ENCODE measurements at places on chromosomes 7 and 10. TPM values are rescaled to one million over a fixed set of nuclear protein-coding genes. Genes with fewer than 3 reads are reported as not detected.

Gene CTNNA3
- total RNA-seq, result 9.8 TPM

DNA sequence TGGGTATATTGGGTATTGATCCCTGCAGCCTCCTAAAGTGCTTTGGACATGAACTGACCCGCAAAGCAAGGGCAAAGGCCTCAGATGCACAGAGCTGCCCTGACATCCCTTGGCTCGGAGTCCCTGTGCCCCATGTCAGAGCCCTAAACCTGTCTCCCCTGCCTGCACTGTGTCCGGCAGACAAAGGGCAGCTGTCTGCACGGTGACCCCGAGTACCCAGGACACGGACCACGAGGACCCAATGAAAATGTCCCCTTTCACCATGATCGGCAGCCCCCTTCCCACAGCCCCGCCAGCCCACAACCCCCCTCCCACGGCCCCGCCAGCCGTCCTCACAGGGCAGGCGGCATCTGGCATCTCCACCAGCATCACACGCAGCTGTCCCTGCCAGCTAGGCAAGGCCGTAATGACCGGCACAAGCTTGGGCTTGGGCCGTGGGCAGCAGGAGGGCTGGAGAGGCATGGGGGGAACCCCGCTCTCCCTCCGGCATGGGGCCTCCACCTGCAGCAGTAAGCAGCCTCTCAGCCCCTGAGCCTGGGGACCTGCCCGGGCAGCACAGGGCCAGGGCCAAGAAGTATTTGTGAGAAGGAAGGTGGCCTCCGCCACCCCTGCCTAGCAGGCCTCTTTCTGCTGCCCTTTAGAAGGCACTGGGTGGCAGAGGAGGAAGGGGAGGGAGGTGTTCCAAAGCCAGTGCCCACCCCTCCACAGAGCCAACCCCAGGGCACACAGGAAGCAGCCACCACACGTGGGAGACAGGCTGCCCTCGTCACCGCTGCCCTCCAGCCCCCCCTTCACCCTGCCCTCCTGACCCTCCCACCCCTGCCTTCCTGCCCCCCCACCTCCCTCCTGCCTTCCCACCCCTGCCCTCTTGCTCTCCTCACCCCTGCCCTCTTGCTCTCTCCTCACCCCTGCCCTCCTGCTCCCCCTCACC is 10.1 kb downstream of the NUDT1 start:
- H3K36me3 ChIP-seq, result no peaks in the 10 kb centered on the region
- DNase-seq, result no peak
- H3K27ac ChIP-seq, result no peak overlapping the region
- no peaks in the 10 kb centered on the region for H3K4me1 ChIP-seq

Gene PDE6C
- total RNA-seq, result not detected

DNA sequence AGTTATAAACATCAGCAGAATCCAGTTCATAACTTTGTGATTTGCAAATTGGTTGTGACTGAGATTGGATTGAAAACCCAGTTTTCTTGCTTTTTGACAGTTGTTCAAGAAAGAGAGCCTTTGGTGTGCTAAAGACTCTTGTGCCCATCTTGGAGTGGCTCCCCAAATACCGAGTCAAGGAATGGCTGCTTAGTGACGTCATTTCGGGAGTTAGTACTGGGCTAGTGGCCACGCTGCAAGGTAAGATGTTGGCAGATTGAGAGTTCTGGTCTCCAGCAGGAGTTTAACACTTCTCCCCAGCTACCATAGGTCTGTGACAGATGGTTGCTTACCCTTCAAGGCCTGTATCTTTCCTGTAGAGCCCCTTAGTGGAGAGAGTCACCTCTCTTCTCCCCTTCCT is 2.6 kb downstream of the SLC26A4 start:
- no peak for DNase-seq
- no peak overlapping the region for H3K27ac ChIP-seq
- H3K36me3 ChIP-seq, result no peaks in the 10 kb centered on the region
- H3K4me3 ChIP-seq, result no peak overlapping the region

Gene GPR85
- not detected for total RNA-seq

Gene PGAM1
- total RNA-seq, result 139 TPM

DNA sequence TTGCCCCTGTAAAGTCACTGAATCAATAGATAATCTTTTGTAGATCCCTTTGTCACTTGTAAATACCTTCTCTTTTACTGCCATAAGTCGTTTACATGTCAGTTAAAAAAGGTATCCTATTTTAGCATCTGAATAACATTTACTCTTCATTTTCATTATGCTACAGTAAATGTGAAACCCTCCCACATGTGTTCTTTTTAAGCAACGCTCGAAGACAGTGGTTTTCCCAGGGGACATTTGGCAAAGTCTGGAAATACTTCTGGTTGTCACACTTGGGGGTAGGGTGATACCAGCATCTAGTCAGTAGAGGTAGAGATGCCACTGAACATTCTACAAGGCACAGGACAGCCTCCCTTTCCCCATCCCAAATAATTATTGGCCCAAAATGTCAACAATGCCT is 23.7 kb downstream of the ATAD1 start:
- H3K4me3 ChIP-seq, result no peak overlapping the region
- H3K36me3 ChIP-seq, result no peaks in the 10 kb centered on the region
- H3K27me3 ChIP-seq, result no peaks in the 10 kb centered on the region
- H3K27ac ChIP-seq, result no peak overlapping the region
- DNase-seq, result no peak

- no peak overlapping the region for H3K27ac ChIP-seq
- no peaks in the 10 kb centered on the region for H3K27me3 ChIP-seq
- H3K4me1 ChIP-seq, result no peaks in the 10 kb centered on the region
- no peaks in the 10 kb centered on the region for H3K36me3 ChIP-seq
- DNase-seq, result no peak
Observed at GRCh38 chr10:75825661-75826060, 394.2 kb downstream of the LRMDA start.

DNA sequence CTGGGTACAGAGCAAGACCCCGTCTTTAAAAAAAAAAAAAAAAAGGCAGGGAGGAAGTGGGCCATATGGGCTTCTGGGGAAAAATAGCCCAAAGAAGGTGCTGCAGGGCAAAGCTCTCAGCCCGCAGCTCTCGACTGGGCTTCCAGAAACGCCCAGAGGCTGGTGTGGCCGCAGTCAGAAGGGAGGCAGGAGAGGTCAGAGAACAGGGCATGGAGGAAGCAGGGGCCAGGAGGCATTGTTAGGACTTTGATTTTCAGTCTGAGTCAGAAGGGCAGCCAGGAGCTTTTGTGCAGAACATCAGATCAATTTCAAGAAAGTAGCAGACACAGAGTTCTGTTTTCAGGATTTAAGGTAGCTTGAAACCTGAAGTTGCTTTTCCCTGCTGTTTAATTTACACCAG is 35.3 kb upstream of the CYTH3 start:
- no peak overlapping the region for H3K4me3 ChIP-seq
- H3K4me1 ChIP-seq, result no peaks in the 10 kb centered on the region
- no peaks in the 10 kb centered on the region for H3K27me3 ChIP-seq
- no peak overlapping the region for H3K27ac ChIP-seq
- H3K36me3 ChIP-seq, result no peaks in the 10 kb centered on the region
- DNase-seq, result no peak
